ENCODE measurements at places on chromosomes 3 and 15.

- H3K27ac ChIP-seq, result no peak overlapping the region
- no peak overlapping the region for H3K4me3 ChIP-seq
- peaks cover 3% of the 10 kb centered on the region for H3K36me3 ChIP-seq
- H3K4me1 ChIP-seq, result peaks cover 3% of the 10 kb centered on the region
- no peaks in the 10 kb centered on the region for H3K27me3 ChIP-seq
Observed at GRCh38 chr3:126013751-126014156, 44.8 kb downstream of the ROPN1B start.

DNA sequence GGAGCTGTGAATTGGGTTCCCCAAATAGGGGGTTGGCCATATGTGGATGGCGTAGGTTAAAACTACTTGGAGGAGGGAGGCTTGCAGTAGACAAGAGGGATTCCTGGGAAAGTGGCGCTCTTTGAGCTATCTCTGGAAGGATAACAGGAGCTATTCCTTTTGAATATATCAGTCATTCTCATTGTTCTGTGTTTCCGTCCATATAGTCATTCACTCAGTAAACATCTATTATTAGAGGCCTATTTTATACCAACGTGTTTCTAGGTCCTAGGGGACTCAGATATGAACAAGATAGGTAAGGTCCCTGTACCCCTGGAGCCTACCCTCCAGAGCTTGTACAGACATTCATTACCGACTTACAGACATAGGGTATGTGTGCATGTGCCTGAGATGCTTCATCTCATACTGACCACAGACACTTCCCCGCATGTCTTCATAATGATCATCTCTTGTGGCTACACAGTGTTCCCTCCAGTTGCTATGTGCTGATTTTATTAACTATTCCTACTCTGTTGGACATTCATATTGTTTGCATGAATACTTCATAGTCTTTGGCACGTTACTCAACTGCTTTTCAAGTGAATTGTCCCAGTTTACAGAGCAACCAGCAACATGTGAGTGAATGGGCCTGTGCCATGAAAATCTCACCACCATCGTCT lies 55.8 kb upstream of the VILL start:
- no peak for DNase-seq
- no peak overlapping the region for H3K4me3 ChIP-seq
- H3K27me3 ChIP-seq, result no peaks in the 10 kb centered on the region
- H3K27ac ChIP-seq, result no peak overlapping the region
- no peaks in the 10 kb centered on the region for H3K36me3 ChIP-seq

- no peak overlapping the region for H3K4me3 ChIP-seq
- peaks cover 84% of the 10 kb centered on the region for H3K36me3 ChIP-seq
- peak overlapping the region; percentile 24 for H3K27ac ChIP-seq
- DNase-seq, result no peak
Observed at GRCh38 chr15:70672081-70672480, 91.3 kb downstream of the UACA start.

GRCh38 chr3:124766113-124767095 lies 36.2 kb downstream of the UMPS start:
- H3K4me3 ChIP-seq, result no peak overlapping the region
- H3K27me3 ChIP-seq, result no peaks in the 10 kb centered on the region
- H3K27ac ChIP-seq, result no peak overlapping the region
- H3K36me3 ChIP-seq, result peaks cover 71% of the 10 kb centered on the region
- DNase-seq, result no peak

- peaks cover 4% of the 10 kb centered on the region for H3K36me3 ChIP-seq
- H3K4me3 ChIP-seq, result no peak overlapping the region
- peak; percentile 73 for DNase-seq
- H3K27me3 ChIP-seq, result no peaks in the 10 kb centered on the region
- peaks cover 31% of the 10 kb centered on the region for H3K4me1 ChIP-seq
- H3K27ac ChIP-seq, result peak overlapping the region; percentile 66
Observed at GRCh38 chr15:55909036-55909811, 84.2 kb downstream of the NEDD4 start.

- no peak for DNase-seq
- H3K27me3 ChIP-seq, result peaks cover 25% of the 10 kb centered on the region
- no peaks in the 10 kb centered on the region for H3K36me3 ChIP-seq
- no peak overlapping the region for H3K27ac ChIP-seq
Observed at GRCh38 chr15:69725957-69726356, 273.3 kb downstream of the RPLP1 start.

- H3K36me3 ChIP-seq, result no peaks in the 10 kb centered on the region
- no peaks in the 10 kb centered on the region for H3K27me3 ChIP-seq
- DNase-seq, result no peak
- H3K4me3 ChIP-seq, result no peak overlapping the region
Observed at GRCh38 chr15:62935300-62936081, 107.1 kb upstream of the TPM1 start.

- H3K27me3 ChIP-seq, result no peaks in the 10 kb centered on the region
- H3K4me1 ChIP-seq, result no peaks in the 10 kb centered on the region
- H3K27ac ChIP-seq, result no peak overlapping the region
Observed at GRCh38 chr3:181056136-181056732, 66.7 kb upstream of the DNAJC19 start.

DNA sequence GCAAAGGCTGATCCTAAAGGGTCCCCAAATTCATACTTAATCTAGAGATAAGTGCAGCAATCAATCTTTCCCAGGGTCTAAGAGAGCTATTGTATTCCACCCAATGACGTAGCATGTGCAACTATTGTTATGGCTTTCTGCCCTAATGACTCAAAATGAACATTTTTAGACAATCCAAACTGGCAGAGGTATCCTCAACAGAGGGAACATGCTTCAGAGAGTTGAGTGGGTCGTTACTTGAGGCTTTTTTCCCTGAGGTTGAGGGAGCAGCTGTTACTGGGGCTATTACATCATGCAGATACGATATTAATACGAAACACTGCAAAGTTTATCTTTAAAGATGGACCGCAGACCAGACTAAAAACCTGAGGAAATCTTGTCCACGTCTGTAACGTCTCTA lies 278.3 kb upstream of the WNT5A start:
- H3K27me3 ChIP-seq, result peaks cover 6% of the 10 kb centered on the region
- H3K4me3 ChIP-seq, result no peak overlapping the region
- no peaks in the 10 kb centered on the region for H3K36me3 ChIP-seq
- peak; percentile 74 for DNase-seq
- H3K4me1 ChIP-seq, result no peaks in the 10 kb centered on the region
- H3K27ac ChIP-seq, result no peak overlapping the region

DNA sequence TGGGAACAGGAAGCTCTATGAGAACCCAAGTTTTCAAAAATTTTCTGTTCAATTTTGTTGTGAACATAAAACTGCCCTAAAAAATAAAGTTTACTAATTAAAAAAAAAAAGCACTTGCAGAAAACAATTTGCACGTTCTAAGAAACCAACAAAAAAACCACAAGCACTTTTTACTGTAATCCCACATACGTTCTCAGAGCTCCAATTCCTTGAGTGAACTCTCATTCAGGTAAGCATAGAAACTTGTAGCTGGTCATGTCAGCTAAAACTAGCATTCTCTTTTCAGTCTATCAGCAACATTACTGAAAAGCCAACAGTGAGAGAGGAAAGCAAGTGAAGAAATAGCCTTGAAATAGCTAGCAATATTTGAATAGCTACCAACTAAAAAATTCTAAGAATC lies 11.5 kb upstream of the TMF1 start:
- H3K27me3 ChIP-seq, result no peaks in the 10 kb centered on the region
- H3K27ac ChIP-seq, result no peak overlapping the region
- DNase-seq, result no peak
- H3K36me3 ChIP-seq, result peaks cover 54% of the 10 kb centered on the region
- no peaks in the 10 kb centered on the region for H3K4me1 ChIP-seq

GRCh38 chr3:5231074-5231473 lies 43.6 kb downstream of the EDEM1 start:
- H3K36me3 ChIP-seq, result no peaks in the 10 kb centered on the region
- peaks cover 19% of the 10 kb centered on the region for H3K27me3 ChIP-seq
- no peak overlapping the region for H3K27ac ChIP-seq
- DNase-seq, result no peak

DNA sequence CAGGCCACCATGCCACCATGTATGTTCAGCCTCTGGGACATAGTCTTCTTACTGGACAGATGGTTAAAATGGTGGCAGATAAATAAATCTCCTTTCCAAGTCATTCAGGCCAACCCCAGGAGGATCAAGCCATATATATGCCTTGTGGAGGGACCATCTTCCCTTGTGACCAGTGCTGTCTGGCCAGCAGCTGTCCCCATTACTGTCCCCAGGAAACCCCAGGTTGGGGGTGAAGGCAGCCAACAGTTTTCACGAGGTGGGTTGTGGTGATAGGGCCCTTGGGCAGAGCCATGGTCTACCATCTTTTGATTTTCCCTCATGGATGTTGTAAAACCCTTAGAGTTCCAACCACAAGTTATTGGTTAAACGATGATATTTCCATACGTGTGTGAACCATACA lies 48.7 kb upstream of the PCSK6 start:
- no peak overlapping the region for H3K4me3 ChIP-seq
- H3K36me3 ChIP-seq, result no peaks in the 10 kb centered on the region
- peak; percentile 22 for DNase-seq
- no peaks in the 10 kb centered on the region for H3K4me1 ChIP-seq

GRCh38 chr3:128879991-128880390 lies 571 bp downstream of the ACAD9 start:
- H3K4me1 ChIP-seq, result peaks cover 26% of the 10 kb centered on the region
- no peaks in the 10 kb centered on the region for H3K27me3 ChIP-seq
- peak overlapping the region; percentile 98 for H3K4me3 ChIP-seq
